ENCODE measurements at places on chromosomes 6 and 20. TPM values are rescaled to one million over a fixed set of nuclear protein-coding genes. Genes with fewer than 3 reads are reported as not detected.

DNA sequence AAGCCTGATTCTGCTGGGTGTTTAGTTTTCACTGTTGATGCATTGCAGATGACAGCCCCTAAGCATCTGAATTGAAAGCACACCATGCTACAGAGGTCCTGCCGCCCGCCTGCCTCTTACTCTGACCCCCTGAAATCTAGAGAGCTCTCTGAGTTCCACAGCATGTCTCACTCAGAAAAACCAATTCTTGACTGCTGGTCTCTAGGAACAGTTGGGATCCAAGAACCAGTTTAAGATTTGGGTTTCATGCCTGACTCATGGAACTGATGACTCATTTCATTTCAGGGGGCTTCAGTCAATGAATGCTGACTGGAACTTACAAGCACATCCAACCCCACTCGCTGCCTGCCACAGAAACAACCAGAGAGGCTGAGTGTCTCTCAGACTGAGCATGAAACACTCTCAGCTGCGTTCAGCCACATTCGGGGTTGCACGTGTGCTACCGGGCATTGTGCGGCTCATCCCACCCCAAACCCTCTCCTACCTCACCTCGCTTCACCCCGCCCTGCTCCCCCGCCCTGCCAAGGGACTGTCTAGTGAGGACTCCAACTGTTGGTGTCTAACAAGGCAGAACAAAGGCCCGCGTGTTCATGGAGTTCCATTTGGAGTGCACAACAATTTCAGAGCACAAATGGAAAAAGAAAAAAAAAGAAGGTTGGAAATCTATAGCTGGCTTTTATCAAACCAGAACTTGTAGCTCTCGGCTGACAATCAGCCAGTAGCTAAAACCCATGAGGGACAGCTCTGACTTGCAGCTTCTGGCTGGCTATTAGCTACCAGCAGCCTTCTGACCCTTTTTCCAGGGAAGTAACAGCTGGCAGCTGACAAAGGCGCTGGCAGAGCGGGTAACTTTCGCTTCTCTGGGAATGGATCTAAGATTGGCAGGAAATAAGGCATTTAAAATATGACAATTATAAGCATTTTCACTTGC lies 20.0 kb upstream of the TRAF3IP2 start:
- H3K27me3 ChIP-seq: no peaks in the 10 kb centered on the region
- H3K4me3 ChIP-seq: peak overlapping the region; percentile 65
- no peaks in the 10 kb centered on the region for H3K36me3 ChIP-seq
- peaks cover 37% of the 10 kb centered on the region for H3K4me1 ChIP-seq
- peak; percentile 77 for DNase-seq

- no peaks in the 10 kb centered on the region for H3K27me3 ChIP-seq
- no peak overlapping the region for H3K27ac ChIP-seq
- no peak for DNase-seq
- no peak overlapping the region for H3K4me3 ChIP-seq
Observed at GRCh38 chr20:2520617-2521016, 11.9 kb upstream of the ZNF343 start.

DNA sequence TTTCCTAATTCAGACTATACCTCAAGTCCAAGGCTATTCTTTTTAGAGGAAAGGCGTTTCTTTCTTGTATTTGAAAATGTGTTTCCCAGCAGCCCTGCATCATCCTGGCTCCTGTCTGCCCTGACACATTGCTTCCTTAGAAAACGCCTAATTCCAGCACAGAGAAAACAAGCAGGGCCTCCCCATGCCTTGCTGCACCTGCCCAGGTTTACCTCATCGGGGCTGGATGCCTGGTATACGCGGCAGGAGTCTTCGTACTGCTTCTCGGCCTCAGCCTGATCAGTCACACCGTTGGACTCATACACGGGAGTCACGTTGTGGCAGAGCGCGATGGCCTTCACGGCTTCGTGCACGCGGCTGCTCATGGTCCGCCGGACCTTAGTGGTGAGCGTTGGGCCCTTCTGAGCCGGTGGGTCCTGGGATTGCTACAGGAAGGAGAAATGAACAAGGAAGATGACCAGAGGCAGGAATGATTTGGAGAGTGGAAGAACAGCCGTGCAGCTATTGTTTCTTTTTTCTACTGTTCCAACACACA lies 111.4 kb downstream of the ATP9A start:
- peaks cover 26% of the 10 kb centered on the region for H3K4me1 ChIP-seq
- DNase-seq: no peak
- no peak overlapping the region for H3K27ac ChIP-seq
- H3K36me3 ChIP-seq: no peaks in the 10 kb centered on the region

GRCh38 chr6:19311786-19312185 lies 525.4 kb upstream of the ID4 start:
- no peaks in the 10 kb centered on the region for H3K4me1 ChIP-seq
- DNase-seq: no peak
- H3K4me3 ChIP-seq: no peak overlapping the region
- no peaks in the 10 kb centered on the region for H3K36me3 ChIP-seq
- H3K27me3 ChIP-seq: no peaks in the 10 kb centered on the region

DNA sequence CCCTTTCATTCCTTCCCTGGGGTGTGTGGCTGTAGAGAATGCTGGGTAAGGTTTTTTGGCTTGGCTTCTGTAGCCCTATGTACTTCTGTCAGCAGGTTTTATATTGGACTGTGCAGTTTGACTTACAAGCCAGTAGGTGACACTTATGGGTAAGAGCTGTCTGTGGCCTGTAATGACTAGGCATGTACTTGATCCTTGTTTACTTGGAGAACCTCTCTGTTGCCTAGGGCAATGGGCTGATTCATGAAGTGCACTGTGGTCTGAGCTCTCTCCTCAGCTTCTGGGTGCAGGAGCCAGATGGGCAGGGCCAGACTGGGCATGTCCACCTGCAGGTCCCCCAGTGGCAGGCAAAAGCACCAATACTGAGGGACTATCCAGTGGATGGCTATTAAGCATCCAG lies 544.6 kb downstream of the ADGRB3 start:
- H3K36me3 ChIP-seq: no peaks in the 10 kb centered on the region
- no peaks in the 10 kb centered on the region for H3K4me1 ChIP-seq
- no peak for DNase-seq
- H3K27me3 ChIP-seq: no peaks in the 10 kb centered on the region
- no peak overlapping the region for H3K4me3 ChIP-seq
- H3K27ac ChIP-seq: no peak overlapping the region

GRCh38 chr20:52484438-52484837 lies 292.9 kb upstream of the ZFP64 start:
- H3K4me3 ChIP-seq: no peak overlapping the region
- no peaks in the 10 kb centered on the region for H3K36me3 ChIP-seq
- no peaks in the 10 kb centered on the region for H3K27me3 ChIP-seq
- peak overlapping the region; percentile 58 for H3K27ac ChIP-seq
- peaks cover 18% of the 10 kb centered on the region for H3K4me1 ChIP-seq

DNA sequence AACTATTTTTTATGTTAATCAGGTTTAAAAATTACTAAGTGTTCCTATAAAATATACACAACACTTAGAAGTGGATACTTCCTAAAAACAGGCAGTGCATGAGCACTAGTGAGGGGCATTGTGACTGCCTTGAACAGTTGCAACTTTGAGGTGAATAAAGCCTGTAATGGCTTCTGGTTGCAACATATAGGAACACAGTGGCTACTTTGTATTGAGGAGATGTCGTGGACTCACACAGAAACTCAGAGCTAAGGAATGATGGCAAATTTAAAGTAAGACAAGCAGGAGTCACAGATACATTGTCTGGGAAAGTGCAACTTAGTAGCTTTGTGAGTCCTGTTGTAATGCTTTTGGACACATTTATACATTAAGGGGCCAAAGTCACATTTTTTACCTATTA lies 861 bp upstream of the HLA-A start:
- no peaks in the 10 kb centered on the region for H3K27me3 ChIP-seq
- DNase-seq: peak; percentile 70
- peak overlapping the region; percentile 76 for H3K4me3 ChIP-seq
- no peaks in the 10 kb centered on the region for H3K36me3 ChIP-seq
- peak overlapping the region; percentile 88 for H3K27ac ChIP-seq

DNA sequence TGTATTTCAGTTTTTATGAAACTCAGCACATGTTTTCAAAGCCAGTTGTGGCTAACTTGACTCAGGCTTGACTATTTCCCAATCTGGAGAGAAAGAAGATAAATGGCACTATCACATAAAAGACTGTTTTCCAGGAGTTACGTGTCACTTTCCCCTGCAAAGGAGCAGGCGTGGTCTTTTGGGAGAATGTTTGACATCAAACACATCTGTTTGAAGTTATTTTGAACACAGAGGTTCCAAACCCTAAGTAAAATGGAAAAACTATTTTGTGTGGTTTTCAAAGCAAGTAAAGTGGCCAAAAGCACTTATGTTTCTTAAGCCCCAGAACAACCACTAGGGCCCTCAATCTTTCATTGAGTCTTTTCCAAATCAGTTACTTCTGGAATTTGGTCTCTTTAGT lies 89.7 kb downstream of the FOXF2 start:
- H3K27me3 ChIP-seq: no peaks in the 10 kb centered on the region
- peak overlapping the region; percentile 20 for H3K4me3 ChIP-seq
- H3K27ac ChIP-seq: peak overlapping the region; percentile 82
- peaks cover 45% of the 10 kb centered on the region for H3K4me1 ChIP-seq

- DNase-seq: no peak
- H3K4me3 ChIP-seq: no peak overlapping the region
- H3K36me3 ChIP-seq: no peaks in the 10 kb centered on the region
- peaks cover 16% of the 10 kb centered on the region for H3K4me1 ChIP-seq
Observed at GRCh38 chr20:57943950-57944349, 234.1 kb upstream of the PMEPA1 start.

GRCh38 chr20:24018796-24019195 lies 30.2 kb upstream of the GGTLC1 start:
- no peaks in the 10 kb centered on the region for H3K36me3 ChIP-seq
- peak; percentile 18 for DNase-seq
- no peak overlapping the region for H3K27ac ChIP-seq

GMDS gene
- polyA plus RNA-seq: 12.6 TPM

WFDC11 gene
- not detected for polyA plus RNA-seq

PLCB1 gene
- polyA plus RNA-seq: 5.5 TPM

ISM1 gene
- not detected for polyA plus RNA-seq

GTSF1L gene
- polyA plus RNA-seq: not detected

SLCO4A1 gene
- polyA plus RNA-seq: 0.43 TPM

EBF4 gene
- polyA plus RNA-seq: not detected

RAD21L1 gene
- 0.16 TPM for polyA plus RNA-seq

VAPB gene
- polyA plus RNA-seq: 37.0 TPM
